ENCODE measurements at places on chromosomes 4 and X. TPM values are rescaled to one million over a fixed set of nuclear protein-coding genes. Genes with fewer than 3 reads are reported as not detected.

Gene PAGE5
- not detected for total RNA-seq

Gene IL21
- total RNA-seq = not detected

Gene MAN2B2
- total RNA-seq = 19.9 TPM

Gene KIT
- total RNA-seq = 3.6 TPM

Gene FAM47A
- total RNA-seq = not detected

Gene RBMXL3
- not detected for total RNA-seq

Gene PPP2R2C
- total RNA-seq = 0.13 TPM

Gene BEX2
- total RNA-seq = 2.7 TPM

Gene NHSL2
- total RNA-seq = 0.26 TPM

Gene PCDH19
- total RNA-seq = under 0.01 TPM

Gene BANK1
- total RNA-seq = 3.1 TPM

Gene TMPRSS11B
- total RNA-seq = not detected

Gene AMOT
- total RNA-seq = 10.6 TPM

Gene CCKAR
- total RNA-seq = 0.91 TPM

Gene XPNPEP2
- total RNA-seq = 0.11 TPM

Gene BEX4
- 31.1 TPM for total RNA-seq

Gene TCEAL6
- not detected for total RNA-seq

Gene DIPK2B
- total RNA-seq = not detected

Gene SPANXC
- not detected for total RNA-seq

Gene PRICKLE3
- total RNA-seq = 6.1 TPM

Gene CXorf49
- total RNA-seq = not detected

Gene EVC2
- total RNA-seq = 16.2 TPM

Gene CT45A1
- total RNA-seq = not detected

Gene CCDC149
- 15.7 TPM for total RNA-seq

Gene PPBP
- total RNA-seq = not detected

Gene SLC30A9
- total RNA-seq = 76.8 TPM

Gene CT45A3
- total RNA-seq = not detected

Gene PPAT
- total RNA-seq = 9.3 TPM

Gene METTL14
- 29.4 TPM for total RNA-seq

Gene AGTR2
- not detected for total RNA-seq

Gene TRIM60
- total RNA-seq = not detected

Gene TMEM164
- 14.5 TPM for total RNA-seq

Data from articular chondrocyte of knee joint (primary cell).